ENCODE measurements at places on chromosomes 3 and 15. TPM values are rescaled to one million over a fixed set of nuclear protein-coding genes. Genes with fewer than 3 reads are reported as not detected.

The MCF2L2 gene
- polyA plus RNA-seq: 0.21 TPM

The TCF12 gene
- polyA plus RNA-seq: 6.8 TPM

The GRAMD2A gene
- polyA plus RNA-seq: 1.1 TPM

The CYP1A2 gene
- polyA plus RNA-seq: 0.06 TPM

Data from esophagus (tissue), 2 donors.